NCI-H446 (cell line): ENCODE measurements at places on chromosomes 12 and 14.

- DNase-seq, result no peak
Observed at GRCh38 chr12:107522692-107523477, 162.7 kb upstream of the PWP1 start.

- DNase-seq, result peak; percentile 93
Observed at GRCh38 chr14:100645196-100645981, 58.2 kb upstream of the BEGAIN start.

GRCh38 chr14:29773990-29774389 is 153.7 kb downstream of the PRKD1 start:
- no peak for DNase-seq

DNA sequence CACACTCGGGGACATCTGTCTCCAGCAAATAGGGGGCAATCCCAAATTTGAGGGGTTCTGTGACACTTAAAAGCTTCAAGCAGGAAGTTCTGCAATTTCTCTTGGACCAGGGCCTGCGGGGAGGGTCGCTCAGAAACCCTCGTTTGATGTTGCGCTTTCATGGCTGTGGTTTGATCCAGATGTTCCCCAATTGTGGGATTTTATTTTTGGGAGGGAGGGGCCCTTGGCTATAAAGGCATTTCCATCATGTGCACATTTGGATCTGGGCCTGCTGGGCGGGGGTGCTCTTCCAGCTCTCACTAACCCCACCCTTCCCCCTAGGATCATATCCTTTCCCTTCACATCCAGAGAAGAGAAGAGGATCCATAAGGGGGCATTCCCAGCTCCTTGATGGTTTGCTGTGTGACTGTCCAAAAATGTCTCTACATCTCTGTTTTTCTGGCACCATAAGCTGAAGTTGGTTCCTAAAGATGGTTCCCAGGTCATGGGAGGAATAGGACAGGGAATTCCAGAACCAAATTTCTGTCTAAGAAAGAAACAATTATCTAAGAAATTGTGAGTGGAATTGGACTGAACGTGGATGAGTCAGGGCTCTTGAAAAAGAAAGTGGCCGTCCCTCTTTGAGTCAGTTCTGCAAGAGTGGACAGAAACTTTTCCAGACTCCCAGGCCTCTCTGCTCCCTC is 47.2 kb downstream of the SMUG1 start:
- DNase-seq, result no peak

DNA sequence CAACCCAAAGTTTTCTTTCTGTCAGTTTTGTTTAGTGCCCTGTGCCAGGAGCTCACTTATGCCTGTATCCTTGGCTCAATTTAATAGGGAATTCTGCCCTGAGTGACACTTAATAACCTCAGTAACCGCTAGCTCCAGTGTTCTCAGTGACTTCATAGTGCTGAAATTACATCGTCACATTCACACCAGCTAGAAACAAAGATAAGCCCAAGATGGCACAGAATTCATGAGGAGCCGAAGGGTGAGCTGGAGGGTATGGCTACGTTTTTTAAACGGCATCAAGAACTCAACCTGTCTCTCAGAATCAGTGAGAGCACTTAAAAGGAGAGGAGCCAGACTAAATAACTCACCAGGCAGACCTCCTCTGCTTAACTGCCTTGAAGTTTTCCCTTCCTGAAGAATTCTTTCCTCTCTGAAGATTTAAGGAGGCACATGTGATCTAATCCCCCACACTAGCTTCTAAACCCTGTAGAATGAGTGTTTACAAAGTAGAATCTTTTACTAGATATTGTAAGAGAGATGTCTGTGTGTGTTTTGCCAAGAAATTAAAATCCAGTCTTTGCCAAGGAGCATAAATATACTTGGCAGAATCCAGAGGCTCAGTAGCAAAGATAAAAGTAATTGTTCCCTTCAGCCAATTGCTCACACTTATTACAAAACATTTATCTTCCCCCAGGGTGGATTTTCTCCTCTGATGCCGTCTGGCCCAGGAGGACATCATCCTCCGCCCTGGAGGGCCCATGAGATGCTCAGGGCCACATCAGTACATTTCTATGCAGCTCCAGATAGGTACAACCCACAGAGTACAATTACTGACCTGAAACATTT is 37.3 kb downstream of the PTGER2 start:
- no peak for DNase-seq

- no peak for DNase-seq
Observed at GRCh38 chr12:128077917-128078298, 189.1 kb upstream of the TMEM132C start.
